ENCODE measurements at places on chromosomes 7 and 10.

GRCh38 chr7:13181216-13181615 lies 493.8 kb downstream of the ARL4A start:
- H3K27ac ChIP-seq, result no peak overlapping the region
- no peaks in the 10 kb centered on the region for H3K36me3 ChIP-seq
- no peak for DNase-seq
- no peaks in the 10 kb centered on the region for H3K27me3 ChIP-seq
- H3K4me3 ChIP-seq, result no peak overlapping the region
- no peaks in the 10 kb centered on the region for H3K4me1 ChIP-seq

GRCh38 chr7:138014686-138015085 lies 12.8 kb upstream of the CREB3L2 start:
- no peaks in the 10 kb centered on the region for H3K4me1 ChIP-seq
- no peak for DNase-seq
- H3K4me3 ChIP-seq, result no peak overlapping the region
- no peaks in the 10 kb centered on the region for H3K36me3 ChIP-seq
- H3K27me3 ChIP-seq, result no peaks in the 10 kb centered on the region

GRCh38 chr10:113331961-113332360 lies 220.9 kb upstream of the HABP2 start:
- no peak overlapping the region for H3K4me3 ChIP-seq
- no peaks in the 10 kb centered on the region for H3K4me1 ChIP-seq
- H3K27ac ChIP-seq, result no peak overlapping the region
- H3K27me3 ChIP-seq, result no peaks in the 10 kb centered on the region
- no peak for DNase-seq

DNA sequence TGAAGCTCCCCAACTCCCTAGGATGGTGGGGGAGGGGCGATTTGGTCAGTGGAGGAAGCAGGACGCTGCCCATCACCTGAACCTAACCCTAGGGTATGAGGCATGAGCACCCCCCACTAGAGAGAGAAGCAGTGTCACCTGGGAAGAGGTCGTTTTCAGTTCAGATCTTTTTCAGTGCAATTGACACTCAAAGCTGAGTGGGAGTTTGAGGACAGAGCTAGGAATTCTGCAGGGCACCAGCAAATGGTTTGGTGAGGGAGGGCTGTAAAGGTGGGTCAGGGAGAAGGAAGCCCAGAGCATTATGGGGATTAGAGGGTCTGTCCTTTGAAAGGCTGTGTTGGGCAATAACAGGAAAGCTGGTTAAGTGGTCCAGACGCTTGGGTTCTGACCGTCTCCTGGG lies 10.9 kb downstream of the BPGM start:
- no peaks in the 10 kb centered on the region for H3K27me3 ChIP-seq
- no peaks in the 10 kb centered on the region for H3K4me1 ChIP-seq
- H3K27ac ChIP-seq, result no peak overlapping the region
- DNase-seq, result no peak
- no peak overlapping the region for H3K4me3 ChIP-seq
- peaks cover 6% of the 10 kb centered on the region for H3K36me3 ChIP-seq

DNA sequence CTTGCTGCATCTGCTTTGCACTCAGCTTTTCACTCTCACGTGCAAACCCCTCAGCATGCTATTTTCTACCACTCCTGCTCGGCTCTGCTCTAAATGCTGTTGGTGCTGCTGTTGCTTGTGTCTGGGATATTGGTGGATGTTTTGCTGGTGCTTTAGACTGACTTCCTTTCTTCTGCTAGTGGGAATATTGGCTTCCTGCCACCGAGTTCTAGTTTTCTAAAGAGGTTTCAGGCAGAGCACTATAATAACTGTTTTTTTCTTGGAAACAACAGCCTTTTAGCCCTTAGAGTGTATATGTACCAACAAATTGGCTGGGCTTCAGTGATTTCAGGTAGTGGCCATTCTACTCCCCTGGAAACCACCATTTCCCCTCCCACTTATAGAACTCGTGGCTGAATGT lies 27.8 kb downstream of the TMEM236 start:
- H3K27ac ChIP-seq, result no peak overlapping the region
- no peak for DNase-seq
- no peaks in the 10 kb centered on the region for H3K27me3 ChIP-seq
- no peaks in the 10 kb centered on the region for H3K36me3 ChIP-seq
- no peaks in the 10 kb centered on the region for H3K4me1 ChIP-seq
- no peak overlapping the region for H3K4me3 ChIP-seq

DNA sequence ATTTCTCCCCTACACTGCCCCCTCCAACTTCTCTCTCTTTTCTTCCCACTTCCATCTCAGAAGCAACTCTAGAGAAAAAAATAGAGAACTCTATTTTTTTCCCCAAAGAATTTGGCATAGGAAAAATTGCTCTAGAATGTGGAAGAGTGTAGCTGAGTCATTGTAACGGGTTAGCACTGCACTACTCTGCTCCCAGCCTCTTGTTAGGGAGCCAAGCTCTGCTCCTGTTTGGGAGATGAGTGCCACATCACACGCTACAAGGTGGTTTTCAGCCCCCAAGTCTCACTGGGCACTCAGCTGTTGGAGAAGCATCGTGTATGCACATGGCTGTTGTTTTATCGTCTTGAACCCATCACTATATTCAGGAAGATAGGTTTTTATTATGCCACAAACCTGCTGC lies 136.4 kb downstream of the BMPER start:
- no peaks in the 10 kb centered on the region for H3K4me1 ChIP-seq
- DNase-seq, result no peak
- no peak overlapping the region for H3K27ac ChIP-seq
- H3K36me3 ChIP-seq, result no peaks in the 10 kb centered on the region
- H3K4me3 ChIP-seq, result no peak overlapping the region

- H3K36me3 ChIP-seq, result no peaks in the 10 kb centered on the region
- H3K4me1 ChIP-seq, result no peaks in the 10 kb centered on the region
- no peak overlapping the region for H3K4me3 ChIP-seq
- no peak for DNase-seq
These were observed 44.6 kb upstream of the ANAPC16 start for GRCh38 chr10:72171175-72171630.

GRCh38 chr10:103716206-103717160 lies 138.9 kb downstream of the SH3PXD2A start:
- H3K27me3 ChIP-seq, result no peaks in the 10 kb centered on the region
- H3K27ac ChIP-seq, result no peak overlapping the region
- no peak for DNase-seq
- H3K4me3 ChIP-seq, result no peak overlapping the region
- no peaks in the 10 kb centered on the region for H3K36me3 ChIP-seq

DNA sequence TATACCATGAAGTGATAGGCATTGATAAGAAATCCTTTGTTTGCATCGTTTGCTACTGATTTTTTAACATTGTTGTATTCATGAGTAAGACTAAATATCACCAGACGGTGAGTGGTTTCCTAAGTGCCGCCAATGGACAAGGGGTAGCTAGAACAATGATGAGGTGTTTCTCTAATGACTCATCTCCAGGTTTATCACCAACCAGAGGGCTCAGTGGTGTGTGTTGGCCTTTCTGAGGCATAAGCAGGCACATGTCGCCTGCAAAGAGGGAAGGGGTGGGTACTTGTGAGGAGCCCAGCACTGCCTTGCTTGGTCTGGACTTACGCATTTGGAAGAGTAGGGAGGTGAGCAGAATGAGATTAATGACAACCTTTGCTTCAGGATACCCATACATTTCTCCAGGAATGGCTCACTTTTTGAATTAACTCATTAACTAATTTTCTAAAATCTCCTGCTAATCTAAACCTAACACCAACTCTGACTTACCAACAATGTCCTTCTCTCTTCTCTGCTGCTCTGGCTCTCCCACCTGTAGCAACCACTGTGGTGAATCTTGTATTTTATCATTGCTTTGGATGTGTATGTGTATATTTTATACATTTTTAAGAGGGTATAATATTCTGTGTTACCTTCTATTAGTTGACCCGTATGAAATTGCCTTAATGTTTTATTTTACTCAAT lies 722.6 kb downstream of the GRID1 start:
- no peaks in the 10 kb centered on the region for H3K4me1 ChIP-seq
- H3K27ac ChIP-seq, result no peak overlapping the region
- H3K4me3 ChIP-seq, result no peak overlapping the region
- no peak for DNase-seq

DNA sequence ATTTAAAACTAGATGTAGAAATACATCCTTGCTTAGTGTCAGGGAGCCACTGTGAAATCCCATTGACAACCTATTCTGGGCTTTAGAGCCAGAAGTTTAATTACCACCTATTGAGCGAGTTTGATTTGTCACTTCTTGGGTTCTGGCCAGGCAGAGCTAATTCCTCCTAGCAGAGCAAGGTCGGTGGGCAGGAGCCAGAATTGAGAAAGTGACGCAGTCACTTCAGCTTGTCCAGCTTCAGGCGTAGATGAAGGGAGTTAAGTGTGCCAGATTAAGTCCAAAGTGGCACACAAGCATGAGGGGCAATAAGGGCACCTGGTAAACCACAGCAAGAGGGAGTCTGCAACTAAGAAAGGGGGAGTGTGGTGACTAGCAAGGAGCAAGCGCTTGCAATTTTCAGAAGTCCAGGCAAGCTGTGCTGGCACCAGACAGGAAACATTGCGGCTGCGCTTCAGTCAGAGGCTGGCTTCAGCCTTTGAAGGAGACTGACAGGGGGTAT lies 119.4 kb downstream of the ST7 start:
- H3K27ac ChIP-seq, result peak overlapping the region; percentile 28
- DNase-seq, result peak; percentile 75
- H3K4me3 ChIP-seq, result no peak overlapping the region

DNA sequence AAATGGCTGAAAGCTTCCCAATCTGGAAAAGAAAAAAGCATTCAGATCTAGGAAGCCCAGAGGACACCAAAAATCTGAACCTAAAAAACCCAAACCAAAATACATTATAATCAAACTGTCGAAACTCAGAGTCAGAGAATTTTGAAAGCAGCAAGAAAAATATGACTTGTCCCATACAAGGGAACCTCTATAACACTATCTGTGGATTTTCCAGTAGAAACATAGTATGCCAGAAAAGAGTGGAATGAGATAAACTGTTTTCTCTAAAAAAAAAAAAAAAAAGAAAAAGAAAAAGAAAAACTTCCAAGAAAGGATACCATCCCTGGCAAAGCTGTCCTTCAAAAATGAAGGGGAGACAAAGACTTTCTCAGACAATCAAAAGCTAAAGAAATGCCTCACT lies 179.0 kb downstream of the POM121L12 start:
- H3K4me3 ChIP-seq, result no peak overlapping the region
- no peak for DNase-seq
- no peaks in the 10 kb centered on the region for H3K27me3 ChIP-seq
- no peaks in the 10 kb centered on the region for H3K4me1 ChIP-seq

DNA sequence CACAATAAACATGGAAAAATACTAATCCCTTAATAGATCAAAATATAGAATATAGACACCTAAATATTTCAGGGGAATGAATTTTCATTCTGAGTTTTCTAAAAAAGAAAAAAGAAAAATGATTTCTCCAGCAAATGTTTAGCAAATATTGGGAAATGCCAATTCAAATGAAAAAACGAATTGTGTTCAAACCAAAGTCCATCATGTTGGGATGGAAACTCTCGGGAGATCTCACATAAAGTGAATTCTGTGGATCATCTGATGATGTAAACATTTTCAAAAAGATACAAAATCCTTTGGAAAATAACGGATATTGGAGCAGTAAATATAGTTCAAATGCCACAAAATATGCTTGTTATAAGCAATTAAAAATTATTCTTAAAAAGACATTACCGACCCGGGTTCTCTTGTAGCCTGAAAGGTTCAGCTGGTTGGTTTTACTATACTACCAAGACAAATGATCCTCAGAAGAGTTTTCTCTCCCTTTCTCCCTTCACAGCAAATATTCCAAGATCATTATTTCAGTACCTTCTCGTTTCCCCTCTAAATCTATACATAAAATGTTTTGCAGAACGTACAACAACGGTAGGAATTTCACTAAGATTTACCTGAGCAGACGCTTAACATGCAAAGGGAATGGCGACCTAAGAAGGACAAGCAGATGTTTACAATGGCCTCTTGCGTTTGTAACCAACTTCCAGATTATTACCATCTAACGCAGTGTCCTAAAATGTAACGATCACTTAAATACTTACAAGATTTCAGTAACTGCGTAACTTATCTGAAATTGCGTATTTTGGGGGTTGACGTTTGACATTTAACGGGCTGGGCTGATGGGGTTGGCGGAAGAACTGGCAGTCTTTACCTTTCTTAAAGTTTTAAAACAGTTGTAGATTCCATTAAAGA lies 2.5 kb downstream of the HOXA13 start:
- H3K27ac ChIP-seq, result no peak overlapping the region
- H3K36me3 ChIP-seq, result no peaks in the 10 kb centered on the region
- H3K4me3 ChIP-seq, result no peak overlapping the region
- H3K27me3 ChIP-seq, result peaks cover 2% of the 10 kb centered on the region

DNA sequence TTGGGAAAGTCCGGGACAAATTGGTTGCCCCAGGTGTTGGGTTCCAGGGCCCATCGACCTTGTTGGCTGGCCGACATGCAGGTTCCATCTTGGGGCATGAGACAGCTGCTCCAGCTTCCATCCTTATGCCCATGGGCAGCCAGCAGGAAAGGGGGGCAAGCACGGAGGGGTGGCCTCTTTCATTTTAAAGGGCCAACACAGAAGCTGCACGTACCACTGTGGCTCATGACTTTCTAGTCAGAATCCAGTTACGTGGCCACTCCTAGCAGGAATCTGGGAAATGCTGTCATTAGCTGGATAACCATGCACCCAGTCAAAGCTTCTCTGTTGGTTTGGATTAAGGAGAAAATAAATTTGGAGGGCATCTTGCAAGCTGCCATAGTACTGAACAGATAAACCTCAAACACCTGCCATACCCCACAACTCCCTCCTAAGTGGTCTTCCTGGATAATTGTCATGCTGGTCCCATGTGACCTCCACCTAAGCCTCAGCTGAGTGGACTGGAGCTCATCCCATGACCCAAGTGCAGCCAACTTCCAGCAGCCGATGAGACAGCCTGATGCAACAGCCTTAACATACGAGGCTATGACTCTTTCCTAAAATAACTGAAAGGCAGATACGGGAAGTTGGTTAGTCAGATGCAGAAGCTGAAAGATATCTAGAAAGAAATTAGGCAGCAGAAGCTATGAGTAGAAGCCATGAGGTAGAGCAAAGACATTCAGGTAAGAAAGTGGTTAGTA lies 21.4 kb upstream of the GSDME start:
- no peaks in the 10 kb centered on the region for H3K36me3 ChIP-seq
- no peak overlapping the region for H3K27ac ChIP-seq
- no peaks in the 10 kb centered on the region for H3K27me3 ChIP-seq
- no peaks in the 10 kb centered on the region for H3K4me1 ChIP-seq

DNA sequence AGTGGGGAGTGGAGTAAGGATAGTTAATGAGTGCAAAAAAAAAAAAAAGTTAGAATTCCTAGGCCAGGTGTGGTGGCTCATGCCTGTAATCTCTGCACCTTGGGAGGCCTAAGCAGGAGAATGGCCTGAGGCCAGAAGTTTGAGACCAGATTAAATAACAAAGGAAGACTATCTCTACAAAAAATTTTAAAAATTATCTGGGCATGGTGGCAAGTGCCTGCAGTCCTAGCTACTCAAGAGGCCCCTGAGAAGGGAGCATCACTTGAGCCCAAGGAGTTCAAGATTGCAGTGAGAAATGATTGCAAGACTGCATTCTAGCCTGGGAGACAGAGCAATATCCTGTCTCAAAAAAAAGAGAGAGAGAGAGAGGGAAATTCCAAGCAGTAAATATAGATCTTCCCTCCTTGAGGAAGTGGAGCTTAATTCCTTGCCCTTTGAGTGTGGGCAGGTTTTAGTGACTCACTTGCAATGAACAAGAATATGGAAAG lies 19.5 kb upstream of the CSTF2T start:
- H3K4me3 ChIP-seq, result no peak overlapping the region
- DNase-seq, result no peak
- H3K4me1 ChIP-seq, result peaks cover 15% of the 10 kb centered on the region
- peak overlapping the region; percentile 17 for H3K27ac ChIP-seq
- no peaks in the 10 kb centered on the region for H3K36me3 ChIP-seq

Data from aorta (tissue), 5 donors.